ENCODE measurements at places on chromosomes 7 and 10. TPM values are rescaled to one million over a fixed set of nuclear protein-coding genes. Genes with fewer than 3 reads are reported as not detected.

DNA sequence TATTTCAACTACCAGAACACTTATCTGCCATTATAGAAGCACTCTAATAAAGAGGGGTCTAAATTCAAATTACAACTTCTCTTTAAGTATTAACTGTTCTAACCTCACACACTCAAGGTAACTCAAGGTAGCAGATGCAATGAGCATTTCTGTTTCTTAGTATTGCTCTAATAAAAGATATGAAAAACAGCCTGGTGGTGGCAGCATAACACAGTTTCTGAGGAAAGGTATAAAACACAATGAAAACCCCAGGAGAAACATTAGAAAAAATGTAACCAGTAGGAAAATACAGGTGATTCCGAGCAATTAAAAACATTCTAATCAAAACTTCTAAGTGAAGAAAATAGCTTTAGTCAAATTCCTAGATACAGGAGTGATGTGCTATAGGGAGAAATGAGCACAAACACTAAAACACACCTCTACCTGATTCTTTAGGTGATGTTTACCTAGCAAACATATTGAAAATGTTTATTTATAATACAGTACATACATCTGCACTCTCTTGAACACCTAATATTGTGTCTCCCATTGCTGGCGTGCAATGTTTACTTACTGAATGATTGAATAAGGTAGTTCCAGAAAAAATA lies 3.5 kb downstream of the MKRN1 start:
- H3K4me3 ChIP-seq = no peak overlapping the region
- no peak overlapping the region for H3K27ac ChIP-seq
- 0 out of 2 replicates have a peak, but pooled peaks cover 7% of the 10 kb centered on the region for H3K4me1 ChIP-seq
- no peaks in the 10 kb centered on the region for H3K27me3 ChIP-seq

UNCX gene
- polyA plus RNA-seq = not detected

DNA sequence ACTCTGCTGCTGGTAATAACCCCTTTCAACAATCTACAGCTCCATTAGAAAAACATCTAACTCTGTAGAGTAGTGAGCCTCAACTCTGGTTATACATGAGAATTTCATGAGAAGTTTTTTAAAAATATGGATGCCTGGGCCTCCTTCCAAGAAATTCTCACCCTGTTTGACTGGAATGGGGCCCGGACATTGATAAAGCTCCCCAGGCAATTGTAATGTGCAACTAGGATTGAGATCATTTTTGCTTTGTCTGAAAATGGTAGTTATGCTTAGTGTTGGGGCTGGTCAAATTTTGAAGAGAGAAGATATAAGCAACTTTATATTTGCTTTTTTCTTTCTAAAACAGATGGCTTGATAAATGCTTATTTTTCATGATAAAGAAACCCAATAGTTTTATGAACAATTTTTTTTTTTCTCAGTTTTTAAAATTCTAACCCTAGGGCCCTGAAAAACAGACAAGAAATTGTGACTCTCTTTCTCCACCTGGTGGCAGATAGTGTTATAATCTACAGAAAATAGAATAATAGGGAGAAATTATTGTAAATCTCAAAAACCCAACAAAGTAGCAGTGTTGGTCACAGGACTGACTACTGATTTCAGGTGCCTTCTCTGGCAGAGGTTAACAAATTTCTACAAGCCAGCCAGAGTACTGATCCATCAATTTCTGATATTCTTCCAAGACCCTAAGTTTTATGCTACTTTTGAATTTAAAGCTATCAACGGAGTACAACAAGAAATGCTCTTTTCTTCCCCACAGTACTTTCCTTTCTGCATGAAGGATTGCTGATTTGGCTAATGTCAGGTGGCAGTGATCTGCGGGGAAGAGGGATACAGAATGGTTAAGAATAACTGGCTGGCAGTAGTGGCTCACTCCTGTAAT lies 174.8 kb downstream of the DKK1 start:
- H3K27ac ChIP-seq = peak overlapping the region; percentile 89
- peaks cover 5% of the 10 kb centered on the region for H3K4me1 ChIP-seq
- H3K36me3 ChIP-seq = no peaks in the 10 kb centered on the region
- peak; percentile 38 for DNase-seq
- H3K4me3 ChIP-seq = no peak overlapping the region

- H3K27me3 ChIP-seq = peaks cover 9% of the 10 kb centered on the region
- peak; percentile 25 for DNase-seq
- H3K4me3 ChIP-seq = no peak overlapping the region
- no peaks in the 10 kb centered on the region for H3K36me3 ChIP-seq
- no peak overlapping the region for H3K27ac ChIP-seq
These were observed 257.7 kb upstream of the NFE2L3 start for GRCh38 chr7:25894002-25894901.

- H3K4me3 ChIP-seq = no peak overlapping the region
- no peaks in the 10 kb centered on the region for H3K4me1 ChIP-seq
- H3K36me3 ChIP-seq = peaks cover 3% of the 10 kb centered on the region
- no peak overlapping the region for H3K27ac ChIP-seq
- no peak for DNase-seq
These were observed 48.6 kb upstream of the PDGFA start for GRCh38 chr7:568031-568951.

- no peak overlapping the region for H3K4me3 ChIP-seq
- no peaks in the 10 kb centered on the region for H3K36me3 ChIP-seq
- no peak for DNase-seq
- no peak overlapping the region for H3K27ac ChIP-seq
- H3K4me1 ChIP-seq = no peaks in the 10 kb centered on the region
These were observed 37.4 kb upstream of the MEOX2 start for GRCh38 chr7:15723841-15724240.

DNA sequence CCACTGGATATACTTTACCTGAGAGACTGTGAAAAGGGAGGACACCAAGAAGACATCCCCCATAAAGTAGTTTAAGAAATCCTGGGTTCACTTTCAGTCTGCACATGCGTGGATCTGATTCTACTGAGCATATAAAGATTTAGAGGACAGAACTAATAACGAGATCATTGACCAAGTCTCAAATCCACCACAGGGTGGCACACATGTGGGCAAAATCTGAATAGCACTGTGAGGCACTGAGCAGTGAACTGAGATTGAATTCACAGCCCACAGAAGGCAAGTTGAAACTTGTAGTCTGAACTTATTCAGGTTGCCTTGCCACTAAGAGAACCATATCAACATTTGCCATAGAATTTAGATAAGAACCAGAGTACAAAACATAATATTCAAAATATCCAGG lies 818.6 kb downstream of the GRID1 start:
- no peak overlapping the region for H3K27ac ChIP-seq
- DNase-seq = peak; percentile 21
- H3K4me1 ChIP-seq = no peaks in the 10 kb centered on the region
- no peaks in the 10 kb centered on the region for H3K27me3 ChIP-seq
- no peaks in the 10 kb centered on the region for H3K36me3 ChIP-seq

LRRD1 gene
- polyA plus RNA-seq = 0.03 TPM

- H3K27me3 ChIP-seq = no peaks in the 10 kb centered on the region
- no peaks in the 10 kb centered on the region for H3K4me1 ChIP-seq
These were observed 351.8 kb downstream of the INHBA start for GRCh38 chr7:41351091-41351490.

GRCh38 chr10:20858292-20859124 lies 38.6 kb downstream of the NEBL start:
- H3K36me3 ChIP-seq = no peaks in the 10 kb centered on the region
- no peaks in the 10 kb centered on the region for H3K27me3 ChIP-seq
- H3K4me1 ChIP-seq = no peaks in the 10 kb centered on the region
- H3K4me3 ChIP-seq = no peak overlapping the region

GRCh38 chr10:13340626-13341376 lies 7.3 kb downstream of the SEPHS1 start:
- H3K27ac ChIP-seq = peak overlapping the region; percentile 76
- H3K4me3 ChIP-seq = no peak overlapping the region
- peaks cover 34% of the 10 kb centered on the region for H3K4me1 ChIP-seq
- H3K36me3 ChIP-seq = peaks cover 22% of the 10 kb centered on the region
- no peak for DNase-seq

ACHE gene
- polyA plus RNA-seq = 2.1 TPM

MACC1 gene
- not detected for polyA plus RNA-seq

GRCh38 chr10:125407000-125407502 lies 246.7 kb upstream of the CTBP2 start:
- H3K27me3 ChIP-seq = no peaks in the 10 kb centered on the region
- H3K4me3 ChIP-seq = no peak overlapping the region
- DNase-seq = no peak
- no peak overlapping the region for H3K27ac ChIP-seq
- no peaks in the 10 kb centered on the region for H3K4me1 ChIP-seq

LOXL4 gene
- 1.4 TPM for polyA plus RNA-seq

DNA sequence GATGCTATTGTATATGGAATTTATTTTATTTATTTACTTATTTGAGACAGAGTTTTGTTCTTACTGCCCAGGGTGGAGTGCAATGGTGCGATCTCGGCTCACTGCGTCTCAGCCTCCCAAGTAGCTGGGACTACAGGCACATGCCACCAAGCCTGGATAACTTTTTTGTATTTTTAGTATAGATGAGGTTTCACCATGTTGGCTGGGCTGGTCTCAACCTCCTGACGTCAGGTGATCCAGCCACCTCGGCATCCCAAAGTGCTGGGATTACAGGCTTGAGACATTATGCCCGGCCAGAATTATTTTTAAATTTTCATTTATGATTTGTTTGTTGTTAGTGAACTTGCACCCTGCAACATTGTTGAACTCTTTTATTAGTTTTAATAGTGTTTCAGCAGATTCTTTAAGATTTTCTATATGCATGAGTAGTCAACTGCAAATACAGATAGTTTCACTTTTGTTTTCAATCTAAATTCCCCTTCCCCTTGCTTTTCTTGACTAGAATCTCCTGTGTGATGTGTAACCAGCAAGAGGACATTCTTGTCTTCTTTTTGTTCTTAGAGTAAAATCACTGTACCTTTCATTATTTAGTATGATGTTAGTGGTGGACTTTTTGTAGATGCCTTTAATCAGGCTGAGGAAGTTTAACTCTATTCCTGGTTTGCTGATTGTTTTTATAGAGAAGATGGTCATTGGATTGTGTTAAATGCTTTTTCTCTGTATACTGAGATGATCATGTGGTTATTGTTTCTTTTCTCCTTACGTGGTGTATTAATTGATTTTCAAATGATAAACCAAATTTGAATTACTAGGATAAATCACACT lies 27.8 kb downstream of the ZNF33A start:
- no peaks in the 10 kb centered on the region for H3K27me3 ChIP-seq
- no peaks in the 10 kb centered on the region for H3K4me1 ChIP-seq
- DNase-seq = no peak
- H3K27ac ChIP-seq = no peak overlapping the region

DNA sequence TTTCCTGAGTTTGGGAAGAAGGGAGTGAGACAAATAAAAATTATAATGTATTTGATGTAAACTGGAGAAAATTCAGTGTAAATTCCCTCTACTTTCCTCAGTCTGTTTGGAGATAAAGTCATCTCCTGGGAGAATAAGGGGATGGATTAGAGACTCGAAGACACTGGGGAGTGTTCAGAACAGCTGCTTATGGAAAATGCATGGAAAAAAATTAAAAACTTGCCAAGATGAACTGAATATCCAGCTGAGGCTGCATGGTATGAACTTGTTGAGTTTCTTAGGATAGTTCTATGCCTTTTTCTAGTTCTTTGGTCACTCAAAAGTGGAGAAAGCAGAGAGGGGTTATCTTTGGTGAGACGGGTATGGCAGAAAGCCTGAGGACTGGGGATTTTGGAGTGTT lies 210.5 kb downstream of the BICC1 start:
- DNase-seq = no peak
- H3K4me3 ChIP-seq = no peak overlapping the region
- no peaks in the 10 kb centered on the region for H3K36me3 ChIP-seq
- H3K27me3 ChIP-seq = no peaks in the 10 kb centered on the region
- H3K27ac ChIP-seq = no peak overlapping the region

DNA sequence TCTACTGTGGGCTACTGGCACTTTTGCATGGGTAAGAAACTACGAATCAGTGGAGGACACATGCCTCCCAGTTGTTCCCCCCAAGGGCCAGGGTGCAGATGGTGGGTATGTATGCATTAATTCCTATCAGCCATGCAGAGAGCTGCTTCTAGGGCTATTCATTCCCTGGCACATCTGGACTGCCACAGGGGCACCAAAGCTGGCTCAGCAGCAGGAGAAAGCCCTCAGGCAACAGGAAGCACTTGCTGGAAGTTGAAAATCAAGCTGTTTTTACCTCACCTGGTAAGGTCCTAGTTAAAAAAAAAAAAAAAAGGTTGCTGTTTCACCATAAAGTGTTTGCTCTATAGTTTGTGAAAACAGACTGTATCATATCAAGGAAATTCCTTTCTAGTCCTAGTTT lies 1342.6 kb downstream of the REEP3 start:
- no peaks in the 10 kb centered on the region for H3K4me1 ChIP-seq
- DNase-seq = peak; percentile 28
- no peaks in the 10 kb centered on the region for H3K27me3 ChIP-seq
- H3K4me3 ChIP-seq = no peak overlapping the region
- H3K36me3 ChIP-seq = no peaks in the 10 kb centered on the region
- H3K27ac ChIP-seq = peak overlapping the region; percentile 58

ZNF239 gene
- 18.9 TPM for polyA plus RNA-seq

MSMB gene
- polyA plus RNA-seq = not detected

GRCh38 chr7:91198371-91198770 lies 65.9 kb upstream of the FZD1 start:
- H3K27ac ChIP-seq = no peak overlapping the region
- H3K36me3 ChIP-seq = no peaks in the 10 kb centered on the region
- no peak overlapping the region for H3K4me3 ChIP-seq
- peaks cover under 1% of the 10 kb centered on the region for H3K4me1 ChIP-seq

ATRNL1 gene
- 0.44 TPM for polyA plus RNA-seq

EPHA1 gene
- polyA plus RNA-seq = 0.26 TPM

DNA sequence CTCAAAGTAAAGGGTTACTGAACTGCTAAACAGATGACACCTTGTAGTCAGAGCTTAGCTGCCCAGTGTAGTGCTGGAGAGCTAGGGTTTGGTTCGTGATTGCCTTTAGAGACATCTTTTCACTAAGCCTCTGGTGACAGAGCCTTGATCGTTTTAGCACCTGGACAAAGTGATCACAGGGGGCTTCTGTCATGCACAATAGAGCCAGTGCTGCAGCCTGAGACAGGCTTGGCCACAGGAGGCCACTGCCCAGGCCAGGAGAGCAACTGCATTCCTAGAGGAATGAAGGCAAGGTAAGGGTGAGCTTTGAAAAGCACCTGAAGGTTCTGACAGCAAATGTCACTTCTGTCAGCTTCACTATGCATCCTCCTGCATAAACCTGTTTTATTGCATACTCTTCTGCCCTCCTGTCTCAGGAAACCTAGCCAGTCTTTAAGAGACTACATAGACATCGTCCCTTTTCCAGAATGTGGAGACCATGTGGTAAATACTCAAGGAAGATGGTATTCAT lies 122.9 kb downstream of the NPY start:
- no peaks in the 10 kb centered on the region for H3K36me3 ChIP-seq
- no peaks in the 10 kb centered on the region for H3K27me3 ChIP-seq
- H3K4me1 ChIP-seq = no peaks in the 10 kb centered on the region
- no peak overlapping the region for H3K27ac ChIP-seq

JAKMIP3 gene
- 0.02 TPM for polyA plus RNA-seq

DNA sequence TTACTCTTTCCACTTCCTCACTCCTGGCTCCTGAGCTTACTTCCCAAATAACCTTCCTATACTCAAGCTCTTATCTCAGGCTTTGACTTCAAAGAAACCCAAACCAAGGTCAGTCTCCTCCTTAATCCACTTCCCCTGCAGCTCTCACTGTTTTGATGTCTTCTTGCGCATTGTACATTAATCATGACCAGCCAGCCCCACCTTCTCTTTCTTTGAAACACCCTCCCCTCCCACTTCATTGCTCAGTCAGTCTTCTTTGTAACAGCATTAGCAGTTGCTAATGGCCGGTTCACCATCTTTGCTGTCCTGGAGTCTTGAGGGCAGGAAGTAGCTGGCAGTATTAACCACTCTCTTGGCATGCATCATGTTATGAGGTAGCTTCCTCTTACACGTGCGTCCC lies 57.9 kb upstream of the CHCHD3 start:
- H3K36me3 ChIP-seq = no peaks in the 10 kb centered on the region
- no peaks in the 10 kb centered on the region for H3K27me3 ChIP-seq
- no peaks in the 10 kb centered on the region for H3K4me1 ChIP-seq
- DNase-seq = no peak
- no peak overlapping the region for H3K4me3 ChIP-seq
- H3K27ac ChIP-seq = no peak overlapping the region

Data from SK-N-SH (cell line).